ENCODE measurements at places on chromosomes 16 and 17.

- no peak for DNase-seq
Measured at GRCh38 chr16:57999971-58000705, at the start of gene ZNF319. ZNF319 (minus strand) TSS chr16:58000672; CDS start chr16:57998265, 2,407 bp downstream.

DNA sequence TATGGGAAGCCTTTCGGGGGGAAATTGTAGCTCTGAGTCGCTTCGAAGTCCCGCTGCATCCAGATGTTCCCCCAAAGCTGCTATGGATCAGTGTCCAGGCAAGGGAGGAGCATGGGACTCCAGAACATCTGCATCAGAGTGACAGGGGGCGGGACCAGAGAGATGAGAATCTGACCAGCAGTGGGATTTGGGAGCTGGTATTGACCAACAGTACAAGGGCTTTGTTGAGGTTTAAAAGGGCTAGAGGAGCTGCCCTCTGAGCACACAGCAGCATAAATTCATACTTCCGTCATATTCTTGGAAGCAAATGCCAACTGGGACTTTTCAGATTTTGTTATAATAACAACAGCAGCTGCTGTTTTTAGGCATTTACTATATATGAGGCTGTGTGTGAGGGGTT, 10.6 kb downstream of the RBFOX1 start:
- DNase-seq, result no peak

DNA sequence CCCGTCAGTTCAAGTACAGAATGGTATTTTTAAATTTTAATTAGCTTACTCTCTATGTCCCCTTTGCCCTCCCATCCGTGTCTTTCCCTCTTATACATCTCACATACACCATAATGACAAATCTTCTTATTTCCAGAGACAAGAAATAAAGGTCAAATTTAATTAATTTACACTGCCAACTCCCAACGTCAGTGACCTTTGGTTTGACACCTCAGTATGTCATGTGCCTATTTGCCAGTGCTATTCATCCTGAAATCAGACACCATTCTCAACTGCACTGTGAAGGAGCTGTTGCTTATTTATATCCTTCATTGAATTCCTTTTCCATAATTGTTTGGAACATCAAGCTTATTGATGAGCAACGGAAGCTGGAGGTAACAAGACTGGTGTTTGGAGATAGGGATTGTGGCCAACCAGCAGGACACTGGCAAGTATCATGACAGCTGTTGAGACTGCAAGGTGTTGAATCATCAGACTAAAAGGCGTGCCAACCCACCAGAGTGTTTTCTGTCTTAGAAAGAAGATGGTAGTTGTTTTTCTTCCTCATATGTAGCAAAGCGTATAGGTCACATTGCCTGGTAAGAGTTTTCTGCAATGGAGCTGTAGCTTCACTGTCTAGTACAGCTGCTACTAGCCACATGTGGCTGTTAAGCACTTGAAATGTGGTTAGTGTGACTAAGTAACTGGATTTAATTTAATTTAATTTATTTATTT, 12.5 kb downstream of the CALCOCO2 start:
- DNase-seq, result no peak

DNA sequence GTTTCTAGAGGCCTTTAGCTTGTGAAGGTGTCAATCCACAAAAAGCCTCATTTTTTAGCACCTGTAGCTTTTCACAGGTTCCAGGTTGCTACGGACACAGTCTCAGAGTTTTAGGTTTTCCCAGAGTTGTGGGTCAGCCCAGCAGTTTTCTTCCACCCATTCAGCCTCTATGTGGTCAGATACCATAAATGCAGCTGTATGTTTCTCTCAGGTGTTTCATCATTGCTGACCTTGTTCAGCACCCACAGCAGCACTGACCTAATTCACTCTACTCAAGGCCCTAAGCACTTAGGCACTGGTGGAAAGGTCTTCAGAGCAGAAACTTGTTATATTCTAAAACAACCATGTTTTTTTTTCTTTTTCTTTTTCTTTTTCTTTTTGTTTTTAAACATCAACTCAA, 15.0 kb upstream of the SPACA3 start:
- DNase-seq, result no peak

DNA sequence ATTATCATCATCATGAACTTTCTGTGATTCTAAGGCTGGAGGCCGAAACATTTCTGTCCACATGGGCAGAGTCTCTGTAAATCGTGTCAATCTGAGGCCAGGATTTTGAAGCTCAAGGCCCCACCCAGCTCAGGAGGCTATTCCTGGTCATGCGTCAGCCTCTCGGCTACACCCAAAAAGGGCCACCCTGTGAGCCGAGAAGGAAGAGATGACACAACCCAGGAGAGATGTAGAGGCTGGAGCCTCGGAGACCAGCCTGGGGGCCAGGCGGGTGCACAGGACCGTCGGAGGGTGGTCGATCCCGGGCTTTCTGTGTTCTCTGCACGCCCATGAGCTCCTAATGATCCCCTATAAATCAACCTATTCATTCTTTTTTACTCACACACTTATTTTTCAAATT, 1.1 kb upstream of the CACNG1 start:
- DNase-seq, result no peak

- no peak for DNase-seq
Measured at GRCh38 chr16:73869126-73869525, 427.5 kb upstream of the PSMD7 start.

- DNase-seq, result no peak
Measured at GRCh38 chr17:13698832-13699231, 97.1 kb upstream of the HS3ST3A1 start.

DNA sequence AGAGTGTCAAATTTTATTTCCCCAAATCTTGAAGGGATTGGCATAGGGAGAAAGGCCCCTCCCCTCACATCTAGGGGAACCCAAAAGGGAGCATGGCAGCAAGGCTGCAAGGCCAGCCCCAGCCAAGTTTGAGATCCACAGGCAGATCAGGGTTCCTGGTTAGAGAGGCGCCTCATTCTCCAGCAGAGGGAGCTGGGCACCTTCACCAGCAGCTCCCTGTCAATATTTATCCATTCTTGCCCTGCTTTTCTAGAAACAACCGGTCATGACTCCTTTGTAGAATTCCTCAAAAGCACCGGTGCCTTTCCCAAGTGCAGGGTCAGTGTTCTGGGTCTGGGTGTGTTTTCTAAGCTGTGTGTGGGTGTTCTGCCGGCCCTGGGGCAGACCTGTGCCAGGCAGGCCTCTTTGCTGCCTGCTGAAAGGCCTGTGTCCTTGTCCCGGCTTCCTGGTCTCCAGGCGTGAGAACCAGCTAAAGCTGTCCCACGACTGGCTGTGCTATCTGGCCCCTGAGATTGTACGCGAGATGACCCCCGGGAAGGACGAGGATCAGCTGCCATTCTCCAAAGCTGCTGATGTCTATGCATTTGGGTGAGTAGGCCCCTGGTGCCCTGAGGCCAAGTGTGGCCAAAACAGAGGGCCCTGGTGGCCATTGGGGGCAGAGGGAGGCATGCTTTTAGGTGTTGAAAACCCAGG, 21.2 kb upstream of the LGALS9 start:
- no peak for DNase-seq

- no peak for DNase-seq
Measured at GRCh38 chr17:32355649-32356377, 5.9 kb downstream of the ZNF207 start.

DNA sequence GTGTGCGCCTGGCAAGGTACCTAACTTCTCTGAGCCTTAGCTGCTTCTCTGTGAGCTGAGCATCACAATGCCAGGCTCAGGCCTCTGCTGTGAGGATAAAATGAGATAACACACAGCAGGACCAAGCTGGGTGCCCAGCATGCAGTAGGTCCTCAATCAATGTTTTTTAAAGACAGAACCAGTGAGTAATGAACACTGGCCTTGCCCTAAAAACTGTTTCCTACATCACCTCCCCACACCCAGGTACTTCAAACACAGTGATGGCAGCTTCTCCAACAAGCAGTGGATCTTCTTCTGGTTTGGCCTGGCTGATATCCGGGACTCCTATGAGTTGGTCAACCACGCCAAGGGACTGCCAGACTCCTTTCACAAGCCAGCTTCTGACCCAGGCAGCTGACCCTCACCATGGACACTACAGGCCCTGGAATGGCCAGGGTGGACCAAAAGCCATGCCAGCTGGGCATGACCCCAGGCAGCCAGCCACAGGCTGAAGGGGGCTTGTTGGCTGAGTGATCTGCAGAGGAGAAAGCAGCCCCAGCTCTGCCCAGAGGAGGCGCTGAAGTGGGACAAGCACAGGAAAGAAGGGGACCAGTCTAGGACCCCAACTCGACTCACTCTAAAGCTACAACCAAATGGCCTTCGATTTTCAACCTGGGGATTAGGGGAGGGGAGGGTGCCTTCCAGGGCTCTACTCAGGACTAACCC, 3.9 kb downstream of the NAGS start:
- no peak for DNase-seq

GRCh38 chr17:57260325-57261083, 4.2 kb downstream of the MSI2 start:
- no peak for DNase-seq

DNA sequence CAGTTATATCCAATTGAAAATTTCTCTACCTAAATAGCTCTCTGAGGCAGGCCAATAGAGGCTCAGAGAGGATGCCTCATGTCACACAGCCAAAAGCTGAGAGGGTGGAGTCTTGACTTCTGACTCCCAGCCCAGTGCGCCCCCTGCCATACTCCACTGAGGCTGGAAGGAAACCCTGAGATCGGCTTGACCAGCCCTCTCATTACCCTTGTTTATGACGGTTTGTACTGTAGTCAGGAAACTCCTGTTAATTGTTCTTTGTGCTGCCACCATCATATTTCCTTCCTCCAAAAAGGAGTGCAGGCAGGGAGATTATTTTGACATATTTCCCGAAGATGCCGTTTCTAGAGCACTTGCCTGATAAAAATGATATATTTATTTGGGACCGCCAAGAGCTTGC, 107.9 kb downstream of the AIPL1 start:
- no peak for DNase-seq

DNA sequence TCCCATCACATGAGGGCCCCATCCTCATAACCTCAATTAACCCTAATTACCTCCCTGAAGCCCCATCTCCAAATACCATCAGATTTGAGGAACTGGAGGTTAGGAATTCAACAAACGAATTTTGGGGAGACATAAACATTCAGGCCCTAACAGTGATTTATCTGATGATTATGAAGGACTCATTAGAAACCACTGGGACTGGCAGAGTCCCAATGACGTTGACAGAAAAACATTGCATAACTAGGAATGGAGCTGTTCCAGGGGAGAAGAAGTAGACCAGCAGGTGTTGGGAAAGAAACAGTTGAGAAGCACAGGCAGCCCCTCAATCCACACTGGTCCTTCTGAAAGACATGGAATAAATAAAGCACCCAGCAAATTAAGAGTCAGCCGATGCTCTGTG, 282.0 kb downstream of the MAP2K4 start:
- no peak for DNase-seq

DNA sequence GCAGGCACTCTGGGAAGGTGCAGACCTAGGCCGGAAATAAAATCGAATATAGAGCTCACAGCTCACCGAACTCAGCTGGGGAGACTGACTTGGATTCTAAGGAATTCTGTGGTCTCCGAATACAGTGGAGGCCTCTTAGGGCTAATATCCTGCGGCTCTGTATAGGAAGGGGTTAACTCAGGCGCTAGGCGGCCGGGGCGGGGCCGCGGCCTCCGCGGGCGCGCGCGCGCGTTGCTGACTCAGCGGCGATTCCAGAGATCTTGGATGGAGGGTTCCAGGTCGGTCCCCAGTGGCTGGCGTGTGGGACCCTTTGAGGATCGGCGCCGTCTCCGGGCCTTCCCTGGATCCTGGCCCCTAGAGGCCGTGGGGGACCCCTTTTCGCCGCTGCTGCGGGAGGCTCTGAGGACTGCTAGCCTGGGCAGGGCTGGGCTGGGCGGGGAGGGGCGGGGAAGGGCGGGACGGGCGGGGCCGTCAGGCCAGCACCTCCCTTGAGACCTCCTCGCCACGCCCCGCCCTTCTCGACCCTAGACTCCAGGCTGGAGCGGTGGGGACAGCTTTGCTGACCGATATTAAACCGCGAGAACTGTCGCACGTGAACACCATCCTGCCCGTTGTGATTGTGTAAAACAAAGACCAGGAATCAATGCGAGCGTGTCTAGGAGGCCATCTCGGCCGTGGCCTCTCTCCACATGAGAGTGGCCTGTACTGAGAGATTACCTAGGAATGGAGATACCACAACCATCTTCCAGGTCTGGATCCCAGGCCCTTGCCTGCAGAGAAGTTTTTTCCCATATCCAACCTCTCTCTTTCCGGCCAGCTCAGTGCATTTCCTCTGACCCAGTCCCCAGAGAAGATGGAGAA, 1.4 kb upstream of the PLEKHH3 start:
- peak; percentile 50 for DNase-seq

DNA sequence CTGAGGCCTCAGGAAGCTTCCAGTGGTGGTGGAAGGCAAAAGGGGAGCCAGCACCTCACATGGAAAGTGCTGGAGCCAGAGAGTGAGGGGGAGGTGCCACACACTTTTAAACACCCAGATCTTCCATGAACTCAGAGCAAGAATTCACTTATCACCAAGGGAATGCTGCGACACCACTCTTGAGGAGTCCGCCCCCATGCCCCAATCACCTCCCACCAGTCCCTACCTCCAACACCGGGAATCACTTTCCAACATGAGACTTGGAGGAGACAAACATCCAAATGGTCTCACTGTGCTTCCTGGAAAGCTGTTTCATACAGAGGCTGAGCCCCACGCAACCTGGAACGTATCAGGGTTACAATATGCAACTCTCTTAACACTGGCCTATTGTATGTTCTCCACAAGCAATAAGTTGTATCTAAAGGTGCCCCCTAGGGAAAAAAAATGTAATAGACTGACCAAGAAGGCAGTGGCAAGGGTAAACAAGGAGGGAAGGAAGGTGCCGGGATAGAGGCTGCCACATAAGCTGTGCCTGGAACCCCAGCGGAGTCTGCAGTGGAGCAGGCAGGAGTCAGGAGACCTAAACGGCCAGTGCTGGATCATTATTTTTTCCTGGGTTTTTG, 106.7 kb upstream of the FOXF1 start:
- no peak for DNase-seq

GRCh38 chr17:29973005-29973404, 31.6 kb downstream of the EFCAB5 start:
- no peak for DNase-seq

DNA sequence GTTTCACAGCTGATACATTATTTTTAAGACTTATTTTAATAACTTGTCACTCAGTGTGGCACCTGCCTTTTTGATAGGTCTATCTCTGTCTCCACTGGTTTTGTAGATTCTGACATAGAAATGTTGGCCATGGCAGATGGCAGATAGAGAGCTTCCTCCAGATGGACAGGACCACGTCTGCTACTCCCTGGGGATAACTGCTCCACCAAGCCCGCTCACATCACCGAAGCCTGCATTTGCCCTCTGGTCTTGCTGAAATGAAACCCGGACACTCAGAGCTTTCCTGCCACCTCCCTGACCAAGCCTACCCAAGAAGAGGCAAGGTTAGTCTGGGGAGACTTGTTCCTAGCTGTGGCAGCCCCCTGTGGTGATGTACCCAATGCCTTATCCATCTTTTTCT, 16.4 kb upstream of the HAP1 start:
- no peak for DNase-seq

GRCh38 chr16:61413021-61413420, 623.2 kb downstream of the CDH8 start:
- no peak for DNase-seq
